ENCODE measurements at places on chromosomes 3 and 15.
A peak's percentile ranks its signal among the peaks of the same experiment; 100 is the strongest.

DNA sequence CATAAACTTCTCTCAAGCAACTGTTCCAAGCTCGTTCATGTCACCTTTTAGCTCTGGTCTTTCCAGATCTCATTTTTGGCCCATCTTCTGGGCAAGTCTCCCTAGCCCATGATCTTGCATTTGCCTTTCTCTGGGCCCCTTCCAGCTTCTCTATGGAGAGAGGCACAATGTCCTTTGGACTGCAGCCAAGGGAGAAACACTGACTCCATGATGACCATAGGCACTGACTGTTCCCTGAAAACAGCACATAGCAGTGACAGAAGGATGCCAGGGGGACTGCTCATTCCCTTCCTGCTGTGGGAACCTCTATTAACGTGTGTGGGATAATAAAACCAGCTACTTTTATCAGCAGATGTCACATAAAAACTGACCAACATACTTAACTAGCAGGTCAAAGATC lies 60.3 kb downstream of the STRIT1 start:
- no peak for DNase-seq

GRCh38 chr15:63238171-63238570 lies 39.2 kb upstream of the APH1B start:
- DNase-seq, result no peak

DNA sequence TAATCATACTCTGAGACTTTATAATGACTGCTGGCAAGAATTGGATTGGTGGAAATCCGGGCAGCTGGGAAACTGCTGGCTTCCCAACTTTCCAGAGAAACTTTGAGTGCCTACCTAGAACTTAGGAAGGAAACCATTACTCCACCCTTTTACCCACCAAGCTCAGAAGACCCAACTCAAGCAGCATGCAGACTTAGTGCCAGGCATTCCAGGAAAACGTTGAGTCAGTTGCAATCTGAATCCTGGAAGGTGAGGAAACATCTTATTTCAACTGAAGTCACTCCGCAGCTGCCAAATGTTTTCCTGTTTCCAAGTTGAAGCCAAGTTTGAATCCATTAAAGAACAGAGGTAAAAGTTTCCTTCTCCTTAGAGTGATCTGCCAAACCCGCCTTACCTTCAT lies 126.5 kb downstream of the ZNF385D start:
- no peak for DNase-seq

GRCh38 chr3:45417930-45418847 lies 29.8 kb downstream of the LARS2 start:
- no peak for DNase-seq

GRCh38 chr3:65233561-65233960 lies 545.8 kb upstream of the ADAMTS9 start:
- DNase-seq, result no peak

DNA sequence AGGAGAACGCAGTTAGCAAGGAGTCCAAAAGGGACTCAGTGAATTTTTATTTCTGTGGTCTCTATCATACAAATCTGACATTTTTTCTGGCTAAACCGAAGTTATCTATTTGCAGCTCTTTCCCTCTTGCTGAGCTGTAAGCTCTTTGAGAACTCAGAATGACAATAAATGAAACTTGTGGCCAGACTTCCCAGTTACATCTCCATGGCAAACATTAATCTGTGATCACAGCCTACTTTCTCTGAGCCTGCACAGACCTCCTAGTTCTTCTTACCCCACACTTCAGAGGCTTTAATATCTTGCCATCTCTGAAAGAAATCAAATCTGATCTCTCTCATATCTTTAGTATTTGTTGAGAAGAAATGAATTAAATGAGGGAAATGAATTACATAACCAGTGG lies 58.0 kb downstream of the PLD1 start:
- no peak for DNase-seq

- no peak for DNase-seq
Measured at GRCh38 chr15:39961051-39961450, 27.1 kb downstream of the EIF2AK4 start.

DNA sequence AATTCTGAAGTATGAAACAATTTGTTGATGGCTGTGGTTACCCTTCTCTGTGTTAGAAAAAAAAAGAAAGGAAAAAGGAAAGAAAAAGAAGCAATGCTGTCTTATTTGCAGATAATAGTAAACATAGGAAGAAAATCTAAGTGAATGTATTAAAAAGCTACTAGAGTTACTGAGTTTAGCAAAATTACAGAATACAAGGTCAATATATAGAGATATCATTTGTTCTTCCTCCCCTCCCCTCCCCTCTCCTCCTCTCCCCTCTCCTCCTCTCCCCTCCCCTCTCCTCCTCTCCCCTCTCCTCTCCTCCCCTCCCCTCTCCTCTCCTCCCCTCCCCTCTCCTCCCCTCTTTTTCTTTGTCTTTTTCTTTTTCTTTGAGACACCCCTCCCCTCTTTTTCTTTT lies 69.1 kb downstream of the ANP32A start:
- DNase-seq, result no peak

DNA sequence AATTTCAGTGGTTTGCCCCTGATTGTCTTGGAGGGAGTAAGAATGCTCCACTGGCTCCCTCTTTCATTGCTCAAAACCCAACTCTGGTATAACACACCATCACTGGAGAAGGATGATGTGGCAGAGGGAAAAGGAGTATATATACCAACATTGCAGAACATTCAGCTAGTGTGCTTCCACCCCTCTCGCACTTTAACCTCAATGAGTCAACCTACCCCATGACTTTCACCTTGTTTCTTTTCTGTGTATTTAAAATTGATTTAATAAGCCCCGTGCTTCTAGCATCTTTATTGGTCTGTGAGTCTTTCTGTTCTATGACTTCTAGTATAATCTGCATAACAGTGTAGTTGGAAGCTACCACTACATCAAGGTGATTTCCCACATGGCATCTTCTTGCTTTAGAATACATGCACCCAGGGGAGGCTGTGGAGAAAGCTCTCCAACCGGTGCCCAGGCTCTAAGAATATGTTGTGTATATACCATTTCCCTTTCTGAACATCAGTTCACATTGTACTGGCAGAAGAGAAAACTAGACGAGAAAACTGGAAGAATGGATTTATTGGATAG lies 595.1 kb upstream of the TGFBR2 start:
- no peak for DNase-seq

DNA sequence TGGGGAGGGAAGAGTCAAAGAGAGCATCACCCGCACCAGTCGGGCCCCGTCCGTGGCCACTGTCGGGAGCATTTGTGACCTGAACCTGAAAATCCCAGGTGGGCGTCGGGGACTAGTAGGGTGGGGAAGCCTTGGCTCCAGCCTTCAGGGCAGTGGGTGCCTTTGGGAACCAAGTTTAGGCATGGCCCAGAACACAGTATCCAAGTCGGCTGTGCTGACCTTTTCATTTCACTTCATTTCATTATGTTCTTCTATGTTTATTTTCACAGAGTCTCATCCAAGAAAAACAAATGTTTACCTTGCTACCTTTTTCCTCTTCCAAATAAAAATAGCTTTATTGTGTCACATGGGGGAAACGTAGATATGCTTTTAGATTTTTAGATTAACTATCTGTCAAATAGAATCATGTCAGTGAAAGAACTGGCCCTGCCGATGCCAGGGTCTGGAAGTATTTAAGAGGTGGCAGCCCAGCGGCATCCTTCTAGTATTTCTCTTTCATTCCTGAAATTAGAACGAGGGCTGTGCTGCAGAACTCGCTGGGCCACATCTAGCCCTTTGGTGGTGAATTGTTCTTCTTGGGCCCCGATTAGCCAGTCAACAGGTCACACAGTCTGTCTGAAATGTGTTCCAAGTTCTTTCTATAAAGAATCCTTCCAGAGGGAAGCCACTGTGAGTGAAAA lies 60.5 kb downstream of the DNASE1L3 start:
- no peak for DNase-seq

GRCh38 chr3:101938262-101938847 lies 89.0 kb downstream of the NFKBIZ start:
- DNase-seq, result no peak

DNA sequence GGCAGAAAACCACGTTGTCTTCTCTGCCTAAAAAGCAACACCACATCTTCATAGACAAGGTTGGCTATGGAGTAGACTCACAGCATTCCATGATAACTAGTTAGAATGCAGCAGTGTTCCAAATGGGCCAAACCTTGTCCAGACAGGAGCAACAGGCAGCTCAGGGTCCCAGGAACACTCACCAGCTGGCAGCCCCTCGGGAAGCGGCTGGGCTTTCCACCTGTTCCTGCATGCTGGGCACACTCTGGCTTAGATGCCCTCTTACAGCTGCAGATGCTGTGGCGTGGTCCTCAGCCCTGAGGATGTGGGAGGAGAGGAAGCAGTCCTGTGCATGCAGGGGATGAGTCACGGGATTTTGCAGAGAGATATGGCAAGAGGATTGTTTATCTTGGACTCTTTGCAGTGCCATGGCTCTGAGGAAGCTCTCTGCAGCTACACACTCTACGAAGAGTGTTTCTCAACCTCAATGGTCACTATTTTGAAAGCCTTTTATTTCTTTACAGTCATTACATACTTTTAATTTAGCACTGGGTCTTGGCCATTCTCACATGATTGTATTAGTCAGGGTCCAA lies 11.3 kb downstream of the NRROS start:
- DNase-seq, result peak; percentile 36

GRCh38 chr3:119529883-119530282 lies 29.5 kb downstream of the CD80 start:
- DNase-seq, result no peak

DNA sequence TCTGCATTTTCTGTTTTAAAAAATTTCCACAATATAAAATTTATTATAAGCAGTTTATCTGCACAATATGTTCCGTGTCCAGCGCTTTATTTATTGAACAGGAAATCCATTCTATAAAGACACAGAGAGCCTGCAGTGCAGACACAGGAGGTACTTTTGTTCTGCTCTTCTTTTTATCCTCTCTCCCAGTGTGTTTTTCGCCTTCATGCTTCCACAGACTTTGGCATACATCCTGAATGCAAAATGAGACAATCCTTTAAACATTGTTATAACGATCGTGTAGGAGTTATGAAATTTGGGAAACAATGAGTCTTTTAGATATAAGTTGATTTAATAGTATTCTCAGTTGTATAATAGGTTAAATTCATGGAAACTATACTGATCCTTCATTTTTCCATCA lies 749.2 kb downstream of the NAALADL2 start:
- no peak for DNase-seq

DNA sequence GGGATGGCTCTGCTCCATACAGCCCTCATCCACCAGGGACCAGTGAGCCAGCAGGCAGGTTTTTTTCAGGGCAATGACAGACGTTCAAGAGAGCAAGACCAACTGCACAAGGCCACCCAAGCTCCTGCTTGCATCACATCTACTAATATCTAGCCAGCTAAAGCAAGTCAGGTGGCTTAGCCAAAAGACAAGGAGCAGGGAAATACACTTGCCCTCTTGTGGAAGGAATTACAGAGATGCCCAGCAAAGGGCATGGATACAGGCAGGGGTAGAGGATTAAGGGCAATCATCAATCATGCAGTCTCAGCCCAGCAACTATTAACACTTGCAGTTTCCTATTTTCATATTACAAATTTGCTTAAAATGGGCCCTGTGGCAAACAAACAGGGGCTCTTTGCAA lies 81.5 kb upstream of the NTRK3 start:
- DNase-seq, result no peak
